DMS153 (cell line): ENCODE measurements at places on chromosomes 5 and 9.

DNA sequence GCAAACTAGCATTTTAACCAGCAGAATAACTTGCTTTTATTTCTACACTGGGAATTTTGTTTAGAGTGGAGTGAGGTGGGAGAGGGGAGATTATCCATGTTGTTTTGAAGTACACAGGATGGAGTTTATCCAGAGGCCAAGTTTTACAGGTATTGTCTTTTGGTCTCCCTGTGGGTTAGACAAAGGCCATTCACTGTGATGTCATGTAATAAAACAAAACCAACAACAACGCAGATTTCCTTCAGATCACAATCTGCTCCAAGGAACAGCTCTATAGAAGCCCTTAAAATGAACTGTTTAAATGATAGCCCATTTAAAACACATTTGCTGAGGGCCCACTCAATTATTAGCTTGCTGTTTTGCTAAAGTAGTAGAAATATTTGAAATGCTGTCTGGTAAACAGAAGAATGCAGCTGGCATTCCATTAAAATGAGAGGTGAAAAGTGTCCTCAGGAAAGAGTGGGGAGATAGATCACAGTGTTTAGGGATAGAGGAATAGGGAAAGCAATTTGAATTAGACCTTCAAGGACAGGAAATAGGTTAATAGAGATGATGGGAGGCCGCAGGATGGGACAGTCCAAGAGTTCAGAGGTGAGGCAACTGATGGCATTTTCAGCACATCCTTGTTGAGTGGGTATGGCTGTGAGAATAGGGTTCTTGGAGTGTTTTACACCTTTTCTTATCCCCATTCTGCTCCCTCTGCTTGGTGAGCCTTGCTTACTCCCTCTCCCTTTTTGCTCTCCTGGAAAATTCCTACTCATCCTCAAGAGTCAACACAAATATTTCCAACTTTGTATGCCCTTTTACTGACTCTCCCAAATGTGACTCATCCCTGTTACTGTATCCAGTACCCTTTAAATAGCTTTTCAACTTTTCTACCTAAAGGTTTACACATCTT is 140.1 kb upstream of the NR3C1 start:
- no peak for DNase-seq

- DNase-seq, result peak; percentile 28
Measured at GRCh38 chr5:66410122-66410521, 186.1 kb upstream of the MAST4 start.

DNA sequence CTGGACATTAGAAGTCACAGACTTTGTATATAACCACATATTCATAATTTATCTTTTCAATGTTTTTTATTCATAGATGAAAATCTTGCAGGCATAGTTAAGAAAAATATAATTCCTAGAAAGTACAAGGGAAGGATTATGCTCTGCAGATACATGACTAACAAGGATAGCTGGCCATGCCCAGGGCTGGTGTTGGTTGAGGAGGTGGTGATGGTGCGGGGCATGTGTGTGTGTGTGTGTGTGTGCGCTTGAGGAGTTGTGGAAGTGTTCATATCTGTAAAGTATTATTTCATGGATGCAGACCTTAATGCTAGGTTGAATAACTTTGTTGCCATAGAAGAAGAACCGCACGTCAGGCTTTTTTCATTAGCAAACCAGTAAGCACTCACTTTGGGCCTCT is 1.3 kb downstream of the S1PR3 start:
- DNase-seq, result no peak

GRCh38 chr9:87088621-87089365 is 141.5 kb upstream of the GAS1 start:
- DNase-seq, result no peak

DNA sequence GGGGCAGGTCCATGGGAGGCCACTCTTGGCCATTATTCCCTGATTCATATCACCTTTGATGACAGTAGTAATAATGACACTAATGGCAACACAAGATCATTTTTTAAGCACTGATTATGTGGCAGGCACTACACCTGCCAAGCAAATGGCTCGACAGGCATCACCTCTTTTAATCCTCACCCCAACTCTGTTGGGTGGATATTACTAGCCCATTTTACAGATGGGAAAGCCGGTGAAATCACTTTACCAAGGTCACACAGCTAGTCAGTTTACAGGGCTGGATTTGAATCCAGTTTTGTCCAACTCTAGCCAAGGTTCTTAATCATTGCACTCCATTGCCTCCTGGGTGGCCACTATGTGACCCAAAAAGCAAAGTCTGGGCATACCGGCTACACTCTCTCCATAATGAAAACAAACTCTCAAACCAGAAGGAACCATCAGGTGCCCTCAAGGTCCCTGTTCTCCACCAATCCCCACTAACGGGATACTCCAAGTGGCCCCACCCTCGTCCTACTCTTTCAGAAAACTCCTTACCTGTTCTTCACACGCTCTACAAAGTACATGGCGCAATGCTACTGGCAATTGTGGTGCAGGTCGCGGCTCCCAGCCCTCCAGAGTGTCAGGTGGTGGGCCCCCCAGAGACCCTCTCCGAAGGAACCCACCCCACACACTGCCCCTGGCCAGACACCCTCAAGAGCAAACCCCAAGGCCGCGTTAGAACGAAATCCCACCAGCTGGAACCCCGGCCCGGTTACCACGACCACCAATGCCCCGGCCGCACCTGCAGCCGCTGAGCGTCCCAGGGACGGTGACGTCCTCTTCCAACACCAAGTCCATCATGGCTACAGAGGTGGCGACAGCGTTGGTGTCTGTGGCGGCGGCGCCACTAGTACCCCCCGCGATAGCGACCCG is 572 bp downstream of the CDK5RAP2 start:
- no peak for DNase-seq

DNA sequence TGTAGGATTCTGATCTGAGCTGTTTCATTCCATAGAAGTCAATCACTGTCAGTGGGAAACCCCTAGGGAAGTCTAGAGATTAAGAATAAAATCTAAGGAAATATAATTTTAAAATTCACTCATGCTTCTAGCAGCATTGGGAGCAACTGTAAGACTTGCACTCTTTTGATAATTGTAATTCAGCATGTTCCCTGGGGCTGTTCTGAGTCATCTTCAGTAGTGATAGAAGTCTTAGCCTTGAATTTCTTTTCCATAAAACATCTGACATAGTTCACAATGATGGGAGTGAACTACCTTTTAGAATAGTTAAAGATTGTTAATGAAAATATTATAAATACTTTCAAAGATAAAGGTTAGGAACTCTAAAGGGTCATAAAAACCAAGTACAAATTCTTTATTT is 935.8 kb downstream of the DTWD2 start:
- DNase-seq, result no peak

DNA sequence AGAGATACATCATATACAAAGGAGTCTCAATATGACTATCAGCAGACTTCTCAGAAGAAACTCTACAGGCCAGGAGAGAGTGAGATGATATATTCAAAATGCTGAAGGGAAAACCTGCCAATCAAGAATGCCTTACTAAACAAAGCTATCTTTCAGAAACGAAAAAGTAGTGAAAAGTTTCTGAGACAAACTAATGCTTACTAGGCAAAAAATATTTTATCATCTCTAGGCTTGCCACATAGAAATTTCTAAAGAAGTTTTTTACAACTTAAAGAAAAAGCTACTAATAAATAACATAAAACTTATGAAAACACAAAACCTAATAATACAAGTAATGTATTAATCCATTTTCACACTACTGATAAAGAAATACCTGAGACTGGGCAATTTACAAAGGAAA is 59.9 kb upstream of the SPEF2 start:
- no peak for DNase-seq

DNA sequence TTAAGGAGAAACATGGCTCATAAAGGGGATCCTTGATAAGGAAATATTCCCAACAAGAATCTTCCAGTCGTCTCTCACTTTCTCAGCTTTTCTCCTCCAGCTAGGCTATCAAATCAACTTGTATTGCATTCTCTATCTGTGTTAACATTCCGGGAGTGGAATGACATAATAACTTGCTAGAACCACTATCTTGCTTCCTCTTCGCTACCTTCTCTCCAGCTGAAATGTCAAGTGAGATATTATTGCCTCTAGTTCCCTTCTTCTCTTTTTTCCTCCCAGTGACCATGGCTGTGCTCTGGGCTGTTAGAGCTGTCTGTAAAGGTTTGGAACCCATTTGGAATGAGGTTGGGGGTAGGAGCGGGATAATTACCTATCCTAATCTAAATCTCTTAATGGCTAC is 1329.5 kb upstream of the WWC1 start:
- no peak for DNase-seq

DNA sequence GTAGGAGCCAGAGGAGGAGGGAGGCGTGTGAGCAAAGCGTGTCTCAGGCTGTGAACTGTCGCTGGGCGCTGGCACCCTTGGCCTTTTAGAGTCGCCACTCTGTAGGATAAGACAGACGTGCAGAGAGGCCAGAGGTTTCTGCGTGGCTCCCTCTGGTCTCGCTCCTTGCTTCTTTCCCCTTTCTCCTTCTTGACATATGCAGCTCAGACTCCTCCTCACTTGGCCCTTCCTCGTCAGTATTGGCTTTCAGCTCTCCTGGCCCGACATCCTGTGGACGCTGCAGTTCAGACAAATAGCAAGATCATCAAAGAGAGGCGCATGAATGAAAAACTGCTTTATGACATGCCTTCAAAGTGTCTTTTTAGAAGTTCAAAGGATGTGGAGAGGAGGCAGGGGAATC is 116.8 kb upstream of the SPRY4 start:
- no peak for DNase-seq

DNA sequence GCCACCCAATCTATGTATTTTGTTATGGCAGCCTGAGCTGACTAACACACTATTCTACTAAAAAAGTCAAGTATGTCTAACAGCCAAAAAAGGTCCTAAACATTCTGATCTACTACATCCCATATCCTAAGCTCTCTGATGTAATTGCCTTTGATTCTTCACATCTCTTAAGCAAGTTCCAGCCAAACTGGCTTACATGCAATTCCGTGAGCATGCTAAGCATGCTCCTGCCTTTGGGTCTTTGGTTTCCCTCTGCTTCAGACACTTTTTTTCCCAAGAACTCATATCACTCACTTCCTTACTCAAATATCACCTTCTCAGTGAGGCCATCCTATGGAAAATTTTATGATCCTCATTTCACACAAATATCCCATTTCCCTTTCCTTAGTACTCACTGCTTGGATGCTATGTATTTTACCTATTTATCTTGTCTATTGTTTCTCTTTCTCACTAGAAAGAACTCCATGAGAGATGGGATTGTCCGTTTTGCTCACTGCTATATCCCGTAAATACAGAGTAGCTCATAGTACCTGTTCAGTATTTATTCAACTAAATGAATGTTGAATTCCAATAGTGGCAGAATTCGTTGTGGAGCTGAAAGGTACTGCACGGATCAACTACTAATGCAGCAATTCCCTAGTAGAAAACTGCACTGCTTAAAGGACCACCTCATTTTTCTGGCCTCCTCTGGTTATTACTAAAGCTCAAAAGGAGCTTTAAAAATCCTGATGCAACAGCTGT is 2.3 kb upstream of the SLC12A2 start:
- no peak for DNase-seq
